ENCODE measurements at places on chromosomes 3 and 15. TPM values are rescaled to one million over a fixed set of nuclear protein-coding genes. Genes with fewer than 3 reads are reported as not detected.

The FSIP1 gene
- 1.1 TPM for total RNA-seq

The SKIL gene
- total RNA-seq = 22.5 TPM

The ASB14 gene
- not detected for total RNA-seq

The TUSC7 gene
- total RNA-seq = not detected

The FOXB1 gene
- total RNA-seq = not detected

The CCR1 gene
- not detected for total RNA-seq

The APEH gene
- total RNA-seq = 59.0 TPM

The B3GALNT1 gene
- total RNA-seq = 0.08 TPM

The MYEF2 gene
- 13.5 TPM for total RNA-seq

The GOLGA8B gene
- total RNA-seq = 16.5 TPM

The RGMA gene
- 0.18 TPM for total RNA-seq

The EPB42 gene
- not detected for total RNA-seq

The CNTN4 gene
- total RNA-seq = not detected

The CD86 gene
- not detected for total RNA-seq

The PLSCR2 gene
- total RNA-seq = not detected

The GPR27 gene
- 3.3 TPM for total RNA-seq

The NEK11 gene
- 3.6 TPM for total RNA-seq

The GOLGA6L4 gene
- total RNA-seq = 0.74 TPM

The ITIH3 gene
- 0.05 TPM for total RNA-seq

The TIPIN gene
- 26.1 TPM for total RNA-seq

The ELP6 gene
- total RNA-seq = 26.7 TPM

The SAMMSON gene
- total RNA-seq = not detected

The ADCY5 gene
- 0.38 TPM for total RNA-seq

The APOD gene
- 0.72 TPM for total RNA-seq

The OCA2 gene
- total RNA-seq = 0.09 TPM

The CRYGS gene
- 0.49 TPM for total RNA-seq

The CHMP2B gene
- 93.1 TPM for total RNA-seq

The LRTM1 gene
- total RNA-seq = not detected

The NAALADL2 gene
- total RNA-seq = not detected

The GATA2 gene
- total RNA-seq = 4.1 TPM

The LMOD3 gene
- not detected for total RNA-seq

The ANKRD34C gene
- total RNA-seq = not detected

The DPH3 gene
- 28.7 TPM for total RNA-seq

The HRG gene
- not detected for total RNA-seq

The ARL14 gene
- total RNA-seq = 1.1 TPM

The RARRES1 gene
- total RNA-seq = 7.3 TPM

The AMIGO3 gene
- 1.4 TPM for total RNA-seq

The SKIC8 gene
- total RNA-seq = 92.3 TPM

The GPR160 gene
- 1.8 TPM for total RNA-seq

The RTP1 gene
- total RNA-seq = not detected

The TNFAIP8L3 gene
- total RNA-seq = 3.9 TPM

The IL17RC gene
- total RNA-seq = 12.9 TPM

The SLC28A2 gene
- not detected for total RNA-seq

The UBXN7 gene
- 5.7 TPM for total RNA-seq

The EEF1AKMT4 gene
- total RNA-seq = 13.2 TPM

The FSTL1 gene
- 65.7 TPM for total RNA-seq

The GOLGA8Q gene
- 0.38 TPM for total RNA-seq
